ENCODE measurements at places on chromosomes 5 and 9. TPM values are rescaled to one million over a fixed set of nuclear protein-coding genes. Genes with fewer than 3 reads are reported as not detected.

Gene SCAI
- total RNA-seq, result 2.9 TPM

Gene PRDM9
- not detected for total RNA-seq

Gene ZBTB26
- 5.2 TPM for total RNA-seq

Gene IL9
- total RNA-seq, result not detected

Gene ADAMTS16
- 0.13 TPM for total RNA-seq

Gene IFNK
- not detected for total RNA-seq

Gene HSD17B3
- not detected for total RNA-seq

DNA sequence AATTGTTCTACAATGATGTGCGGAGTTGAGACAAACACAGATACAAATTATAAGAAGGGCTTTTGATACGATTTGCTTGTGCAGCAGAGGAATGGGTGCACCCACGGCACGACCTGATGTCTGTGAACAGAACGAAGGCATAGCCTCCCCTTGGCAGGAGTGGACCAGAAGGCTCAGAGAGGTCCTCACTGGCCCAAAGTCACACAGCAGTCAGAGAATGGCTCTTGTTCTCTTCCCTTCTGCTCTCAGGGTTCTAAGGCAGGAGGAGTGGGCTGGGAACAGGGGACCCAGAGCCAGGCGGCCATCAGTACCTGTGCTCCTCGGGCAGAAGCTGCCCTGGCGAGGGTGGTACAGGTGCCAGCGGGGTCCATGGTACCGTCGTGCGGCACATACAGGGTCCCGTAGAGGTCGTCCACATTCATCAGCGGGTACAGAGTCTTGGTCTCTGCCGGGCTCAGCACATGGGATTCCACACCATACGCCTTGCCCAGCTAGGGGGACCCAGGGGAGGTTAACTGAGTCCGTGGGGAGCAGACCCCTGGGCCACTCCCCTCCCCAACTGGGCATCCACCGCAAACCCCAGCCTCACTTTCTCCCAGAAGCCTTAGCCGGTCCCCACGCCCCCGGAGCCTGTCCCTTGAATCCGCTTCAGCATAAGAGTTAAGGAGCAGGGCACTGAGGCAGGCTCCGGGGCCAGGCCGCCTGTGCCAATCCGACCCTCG lies 7.0 kb downstream of the SARDH start:
- DNase-seq, result no peak

DNA sequence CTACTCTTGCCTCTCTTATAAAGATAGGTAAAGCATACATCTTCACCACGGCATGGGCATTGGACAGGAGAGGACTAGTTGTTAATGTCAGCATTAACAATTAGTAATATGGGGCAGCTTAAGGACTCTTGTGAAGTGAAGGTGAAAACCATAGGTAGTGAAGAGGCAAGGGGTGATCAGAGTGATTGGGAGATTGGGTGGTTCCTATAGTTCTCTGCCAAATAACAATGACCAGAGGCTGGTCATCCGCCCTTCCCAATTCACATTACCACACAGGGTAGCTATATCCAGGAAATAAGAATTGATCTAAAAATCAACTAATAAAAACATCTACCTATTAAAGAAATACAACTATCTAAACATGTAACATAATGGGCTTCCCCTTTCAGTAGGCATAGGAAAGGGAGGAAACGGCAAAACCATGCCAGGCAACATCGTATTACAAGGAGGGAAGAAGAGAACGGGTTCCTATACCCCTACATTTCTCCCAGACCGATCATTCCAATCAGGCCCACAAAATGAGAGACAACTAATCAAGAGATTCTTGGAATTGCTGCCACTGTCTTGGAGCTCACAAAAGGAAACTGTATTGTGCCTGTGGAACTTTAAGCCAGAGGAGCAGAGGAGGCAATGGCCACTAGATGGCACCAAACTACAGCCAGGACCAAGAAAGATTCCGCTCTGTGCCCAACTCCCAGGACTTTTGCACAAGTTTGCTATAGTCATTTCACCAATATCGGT lies 121.6 kb downstream of the FBXL17 start:
- peak; percentile 84 for DNase-seq

DNA sequence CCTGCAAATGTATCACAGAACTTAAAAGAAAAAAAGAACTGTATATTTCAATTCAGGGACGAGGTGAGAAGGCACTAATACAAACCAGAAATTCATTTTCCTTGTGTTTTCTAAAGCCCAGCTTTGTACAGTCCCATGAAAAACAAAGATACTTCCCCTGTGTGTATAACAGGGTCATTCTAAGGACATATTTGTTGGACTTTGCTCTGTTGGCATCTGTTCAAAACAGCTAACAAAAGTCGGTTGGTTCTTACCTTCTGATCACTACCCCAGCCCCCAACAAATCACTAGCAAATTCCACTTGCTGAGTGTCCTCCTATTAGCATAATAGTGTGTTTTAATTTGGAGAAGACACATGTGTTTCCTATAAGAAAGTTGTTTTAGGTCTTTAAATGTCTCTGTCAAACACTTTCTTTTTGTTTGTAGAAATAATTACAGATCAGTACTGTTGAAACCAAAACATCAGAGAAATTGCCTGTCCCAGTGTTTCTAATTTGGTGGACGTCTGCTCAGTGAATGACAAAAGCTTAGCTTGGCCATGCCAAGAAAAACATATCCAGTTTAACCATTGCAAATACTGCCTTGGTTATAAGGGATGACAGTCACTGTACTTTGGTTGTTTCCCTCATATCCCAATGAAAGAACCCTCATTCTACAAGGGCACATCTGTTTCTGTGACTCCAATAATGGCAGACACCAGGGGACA lies 480.5 kb downstream of the EBF1 start:
- DNase-seq, result no peak

- DNase-seq, result no peak
These were observed 371.3 kb downstream of the DMRT2 start for GRCh38 chr9:1421436-1421835.

GRCh38 chr5:103247118-103247517 lies 11.4 kb upstream of the MACIR start:
- DNase-seq, result no peak

GRCh38 chr9:115850548-115851304 lies 302.9 kb upstream of the PAPPA start:
- DNase-seq, result peak; percentile 81

GRCh38 chr5:180613188-180613813 lies 22.0 kb upstream of the SCGB3A1 start:
- DNase-seq, result no peak
